ENCODE measurements at places on chromosomes 7 and 10.

GRCh38 chr7:28785041-28785995 is 172.8 kb downstream of the TRIL start:
- DNase-seq, result no peak

DNA sequence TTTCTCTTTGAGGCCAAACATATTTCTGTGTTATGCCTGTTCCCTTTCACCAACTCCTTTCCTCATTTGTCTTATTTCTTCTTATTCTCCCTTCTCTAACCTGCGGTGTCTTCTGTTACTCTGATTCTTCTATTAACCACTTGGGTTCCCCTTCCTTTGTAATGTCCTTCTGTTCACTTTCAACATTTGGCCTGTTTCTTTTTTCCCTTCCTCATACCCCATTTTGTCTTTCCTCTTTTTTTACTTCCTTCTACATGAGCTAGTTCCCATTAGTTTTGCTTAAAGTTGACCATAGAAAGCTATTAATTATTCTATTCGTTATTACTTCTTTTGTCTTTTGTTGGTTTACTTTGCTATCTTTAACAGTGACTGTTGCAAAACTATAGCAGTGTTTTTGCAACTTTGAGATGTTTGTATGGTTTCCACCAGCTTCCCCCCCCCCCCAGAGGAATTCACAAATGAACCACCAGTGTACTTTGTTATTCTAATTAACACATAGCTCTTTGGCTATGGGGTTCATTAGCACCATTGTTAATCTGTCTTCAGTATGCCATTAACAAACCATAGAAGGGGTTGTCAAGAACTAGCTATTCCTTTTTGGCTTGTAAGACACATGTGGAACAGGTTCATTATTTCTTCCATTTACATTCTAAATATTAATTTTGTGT is 2.9 kb downstream of the LRGUK start:
- no peak for DNase-seq

DNA sequence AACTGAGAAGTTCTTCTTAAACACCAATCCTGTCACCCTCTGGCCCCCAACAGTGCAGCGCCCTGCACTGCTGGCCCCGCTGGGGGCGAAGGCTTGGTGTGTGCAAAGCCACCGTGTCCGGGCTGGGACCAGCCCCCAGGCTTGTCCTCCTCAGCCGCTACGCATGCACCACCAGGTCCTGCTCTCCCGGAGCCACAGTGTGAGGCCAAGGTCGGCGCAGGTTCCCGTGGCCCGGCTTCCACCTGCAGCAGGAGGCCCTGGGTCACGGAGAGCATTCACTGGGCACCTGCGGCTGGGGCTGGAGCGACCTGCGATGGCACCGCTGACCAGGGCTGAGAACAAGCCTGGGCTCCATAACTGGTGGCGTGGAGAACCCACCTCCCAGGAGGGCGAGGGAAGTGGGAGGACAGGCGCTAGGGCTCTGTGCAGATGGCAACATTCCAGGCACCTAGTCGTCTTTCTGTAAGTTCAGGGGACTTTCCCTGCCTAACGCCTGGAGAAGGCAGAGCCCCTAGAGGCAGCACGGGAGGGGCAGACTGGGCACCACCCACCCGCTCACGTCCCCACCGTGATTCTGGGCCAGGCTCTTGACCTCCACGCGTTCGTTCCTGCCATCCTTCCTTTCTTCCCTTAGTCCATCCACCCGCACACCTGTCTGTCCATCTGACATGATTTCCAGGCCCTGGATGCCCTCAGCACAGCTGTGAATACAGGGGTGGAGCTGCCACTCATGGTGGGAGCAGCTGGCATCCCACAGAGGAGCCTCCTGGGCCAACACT is 271.6 kb downstream of the ELFN1 start:
- no peak for DNase-seq

- DNase-seq, result no peak
Observed at GRCh38 chr10:78316451-78316931, 282.8 kb downstream of the RPS24 start.

DNA sequence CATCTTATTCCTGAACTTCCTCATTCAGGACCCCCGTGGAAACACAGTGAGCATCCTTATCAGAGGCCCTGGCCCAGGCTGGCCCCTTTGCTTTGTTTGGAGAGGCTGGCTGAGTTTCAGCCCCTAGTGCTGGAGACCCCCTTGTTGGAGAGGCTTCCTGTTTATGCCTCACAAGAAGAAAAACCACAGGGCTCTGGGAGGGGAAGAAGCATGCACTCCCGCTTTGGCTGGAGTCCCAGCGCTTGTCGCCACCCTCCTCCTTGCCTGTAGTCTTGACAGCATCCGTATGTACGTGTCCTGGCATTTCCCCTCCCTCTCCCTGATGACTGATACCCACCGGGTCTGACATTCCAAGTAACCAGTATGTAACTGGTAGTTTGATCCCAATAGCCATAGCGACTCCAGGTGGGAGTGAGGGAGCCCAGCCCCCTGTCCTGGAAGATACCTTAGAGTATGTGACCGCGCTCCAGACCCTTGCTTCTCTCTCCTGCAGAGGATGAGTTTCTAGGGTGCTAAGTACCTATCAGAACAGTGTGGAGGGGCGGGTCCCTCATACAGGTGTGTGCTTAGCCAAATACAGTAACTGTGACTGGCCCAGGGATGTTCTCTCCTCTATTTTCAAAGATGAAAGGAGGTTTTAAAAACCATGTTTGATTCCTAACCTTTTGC is 6.9 kb upstream of the ATP6V0E2 start:
- no peak for DNase-seq

- DNase-seq, result no peak
Observed at GRCh38 chr10:70761031-70761601, 24.1 kb downstream of the TBATA start.

All from stimulated activated CD4-positive, alpha-beta T cell treated with anti-CD3 and anti-CD28 coated beads, Interleukin-2, amount 100 ng/mL, for 48 hours (primary cell).